ENCODE measurements at places on chromosomes 16 and 17.
A peak's percentile ranks its signal among the peaks of the same experiment; 100 is the strongest.

DNA sequence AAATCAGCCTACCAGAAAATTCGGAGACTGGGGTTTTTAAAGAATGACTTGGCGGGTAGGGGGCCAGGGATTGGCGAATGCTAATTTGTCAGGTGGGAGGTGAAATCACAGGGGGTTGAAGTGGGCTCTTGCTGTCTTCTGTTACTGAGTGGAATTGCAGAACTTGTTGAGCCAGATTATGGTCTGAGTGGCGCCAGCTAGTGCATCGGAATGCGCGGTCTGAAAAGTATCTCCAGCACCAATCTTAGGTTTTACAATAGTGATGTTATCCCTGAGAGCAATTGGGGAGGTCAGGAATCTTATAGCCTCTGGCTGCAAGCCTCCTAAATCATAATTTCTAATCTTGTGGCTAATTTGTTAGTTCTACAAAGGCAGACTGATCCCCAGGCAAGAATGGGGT lies 762 bp upstream of the RBL2 start:
- no peak for DNase-seq
- H3K4me3 ChIP-seq = peak overlapping the region; percentile 94
- no peaks in the 10 kb centered on the region for H3K27me3 ChIP-seq
- H3K36me3 ChIP-seq = no peaks in the 10 kb centered on the region
- H3K27ac ChIP-seq = peak overlapping the region; percentile 98

- no peaks in the 10 kb centered on the region for H3K36me3 ChIP-seq
- no peaks in the 10 kb centered on the region for H3K4me1 ChIP-seq
- no peak overlapping the region for H3K4me3 ChIP-seq
- DNase-seq = no peak
- H3K27ac ChIP-seq = no peak overlapping the region
Measured at GRCh38 chr17:14153374-14153773, 83.3 kb downstream of the CDRT15 start.

- H3K36me3 ChIP-seq = no peaks in the 10 kb centered on the region
- no peak overlapping the region for H3K27ac ChIP-seq
- no peak overlapping the region for H3K4me3 ChIP-seq
- no peak for DNase-seq
Measured at GRCh38 chr17:81131486-81132196, 33.7 kb upstream of the PVALEF start.

GRCh38 chr16:73179705-73180331 lies 131.9 kb upstream of the ZFHX3 start:
- H3K27me3 ChIP-seq = no peaks in the 10 kb centered on the region
- H3K4me1 ChIP-seq = no peaks in the 10 kb centered on the region
- no peak overlapping the region for H3K4me3 ChIP-seq
- no peaks in the 10 kb centered on the region for H3K36me3 ChIP-seq
- no peak for DNase-seq

- H3K4me3 ChIP-seq = no peak overlapping the region
- H3K36me3 ChIP-seq = no peaks in the 10 kb centered on the region
- H3K27ac ChIP-seq = peak overlapping the region; percentile 82
- no peaks in the 10 kb centered on the region for H3K27me3 ChIP-seq
- DNase-seq = no peak
Measured at GRCh38 chr16:1469693-1470201, 5.1 kb downstream of the CLCN7 start.

DNA sequence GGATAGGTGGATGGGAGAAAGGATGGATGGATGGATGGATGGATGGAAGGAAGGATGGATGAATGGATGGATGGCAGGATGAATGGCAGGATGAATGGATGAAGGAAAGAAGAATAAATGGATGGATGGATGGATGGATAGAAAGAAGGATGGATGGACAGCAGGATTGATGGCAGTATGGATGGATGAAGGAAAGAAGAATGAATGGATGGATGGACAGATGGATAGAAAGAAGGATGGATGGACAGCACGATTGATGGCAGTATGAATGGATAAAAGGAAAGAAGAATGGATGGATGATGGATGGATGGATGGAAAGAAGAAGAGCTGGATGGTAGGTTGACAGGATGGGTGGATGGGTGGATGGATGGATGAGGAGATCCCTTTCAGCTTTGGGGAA lies 9.2 kb upstream of the MYH10 start:
- no peak for DNase-seq
- no peaks in the 10 kb centered on the region for H3K36me3 ChIP-seq
- H3K4me1 ChIP-seq = no peaks in the 10 kb centered on the region
- H3K27me3 ChIP-seq = no peaks in the 10 kb centered on the region

GRCh38 chr16:4241928-4242283 lies at the start of gene SRL:
TSS of gene SRL (minus strand) at chr16:4242080. CDS start at chr16:4242067, 13 bp downstream.
- peaks cover 40% of the 10 kb centered on the region for H3K4me1 ChIP-seq
- no peak within 1 kb of the TSS for H3K27ac ChIP-seq
- no peaks in the 10 kb centered on the region for H3K27me3 ChIP-seq
- no peak within 1 kb of the TSS for H3K4me3 ChIP-seq
- H3K36me3 ChIP-seq = no peaks in the 10 kb centered on the region

DNA sequence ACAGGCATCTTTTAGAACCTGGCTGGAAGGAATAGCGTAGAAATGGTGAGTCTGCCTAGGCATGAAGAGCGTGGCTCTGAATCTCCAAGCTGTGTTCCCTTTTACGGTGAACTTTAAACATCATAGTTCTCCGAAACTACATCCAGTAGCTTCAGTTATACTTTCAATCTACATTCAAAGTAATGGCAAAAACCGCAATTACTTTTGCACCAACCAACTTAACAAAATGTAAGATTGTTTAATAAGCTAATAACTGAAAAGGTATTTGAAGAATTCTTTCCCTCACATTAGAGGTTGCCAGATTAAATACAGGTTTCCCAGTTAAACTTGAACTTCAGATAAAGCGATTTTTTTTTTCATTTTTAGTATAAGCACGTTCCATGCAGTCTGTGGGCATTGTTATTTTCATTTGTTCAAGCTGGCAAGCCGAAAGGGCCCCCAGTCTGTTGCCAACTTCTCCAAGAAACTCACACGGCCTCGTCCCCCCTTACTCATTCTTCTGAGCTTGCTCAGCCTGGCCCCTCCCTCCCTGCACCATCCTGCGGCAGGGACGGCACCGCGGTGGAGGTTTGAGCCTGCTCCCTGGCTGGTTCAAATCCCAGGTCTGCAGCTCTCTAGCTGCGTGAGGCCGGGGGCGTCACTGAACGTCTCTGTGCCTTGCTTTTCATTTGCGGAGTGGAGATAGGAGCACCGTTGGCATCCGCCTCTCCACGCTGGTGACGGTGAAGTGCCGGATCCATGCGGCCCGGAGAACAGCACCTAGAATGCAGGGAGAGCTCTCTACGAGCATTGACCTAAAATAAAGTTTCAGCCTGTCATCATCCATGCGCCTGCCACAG lies 3.5 kb upstream of the MTHFSD start:
- no peak overlapping the region for H3K27ac ChIP-seq
- H3K4me3 ChIP-seq = no peak overlapping the region
- peaks cover 23% of the 10 kb centered on the region for H3K4me1 ChIP-seq

DNA sequence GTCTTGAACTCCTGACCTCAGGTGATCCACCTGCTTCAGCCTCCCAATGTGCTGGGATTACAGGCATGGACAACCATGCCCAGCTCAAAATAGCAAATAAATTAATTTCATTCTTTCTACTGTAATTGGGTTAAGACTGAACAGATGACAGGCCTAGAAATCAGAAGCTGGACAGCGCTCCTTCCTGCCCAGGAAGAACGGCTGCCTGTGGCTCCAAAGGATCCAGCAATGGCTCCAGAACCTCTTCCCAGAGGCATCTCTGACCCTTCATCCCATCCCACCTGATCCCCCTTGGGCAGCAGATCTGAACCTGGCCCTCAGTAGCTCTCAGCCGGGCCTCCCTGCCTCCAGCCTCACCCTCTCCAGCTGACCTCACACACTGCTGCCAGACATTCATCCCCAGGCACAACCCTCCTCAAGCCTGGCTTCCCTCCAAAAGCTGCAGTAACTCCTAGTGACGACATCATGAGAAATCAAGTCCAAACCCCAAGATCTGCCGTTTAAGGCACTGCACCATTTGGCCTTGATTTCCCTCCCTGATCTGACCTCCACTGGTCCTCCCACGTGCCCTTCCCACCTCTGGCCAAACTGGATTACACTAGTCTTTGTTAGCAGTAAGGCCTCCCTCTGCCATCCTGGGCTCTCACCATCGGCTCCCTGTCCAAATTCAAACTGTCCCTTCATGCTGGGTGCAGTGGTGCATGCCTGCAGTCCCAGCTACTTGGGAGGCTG lies 3.1 kb upstream of the MIF4GD start:
- H3K27ac ChIP-seq = no peak overlapping the region
- H3K27me3 ChIP-seq = no peaks in the 10 kb centered on the region
- H3K4me3 ChIP-seq = no peak overlapping the region
- H3K36me3 ChIP-seq = peaks cover 16% of the 10 kb centered on the region

GRCh38 chr16:11551842-11552241 lies 34.9 kb downstream of the LITAF start:
- H3K4me3 ChIP-seq = no peak overlapping the region
- peaks cover 94% of the 10 kb centered on the region for H3K36me3 ChIP-seq
- no peak for DNase-seq
- no peaks in the 10 kb centered on the region for H3K27me3 ChIP-seq

DNA sequence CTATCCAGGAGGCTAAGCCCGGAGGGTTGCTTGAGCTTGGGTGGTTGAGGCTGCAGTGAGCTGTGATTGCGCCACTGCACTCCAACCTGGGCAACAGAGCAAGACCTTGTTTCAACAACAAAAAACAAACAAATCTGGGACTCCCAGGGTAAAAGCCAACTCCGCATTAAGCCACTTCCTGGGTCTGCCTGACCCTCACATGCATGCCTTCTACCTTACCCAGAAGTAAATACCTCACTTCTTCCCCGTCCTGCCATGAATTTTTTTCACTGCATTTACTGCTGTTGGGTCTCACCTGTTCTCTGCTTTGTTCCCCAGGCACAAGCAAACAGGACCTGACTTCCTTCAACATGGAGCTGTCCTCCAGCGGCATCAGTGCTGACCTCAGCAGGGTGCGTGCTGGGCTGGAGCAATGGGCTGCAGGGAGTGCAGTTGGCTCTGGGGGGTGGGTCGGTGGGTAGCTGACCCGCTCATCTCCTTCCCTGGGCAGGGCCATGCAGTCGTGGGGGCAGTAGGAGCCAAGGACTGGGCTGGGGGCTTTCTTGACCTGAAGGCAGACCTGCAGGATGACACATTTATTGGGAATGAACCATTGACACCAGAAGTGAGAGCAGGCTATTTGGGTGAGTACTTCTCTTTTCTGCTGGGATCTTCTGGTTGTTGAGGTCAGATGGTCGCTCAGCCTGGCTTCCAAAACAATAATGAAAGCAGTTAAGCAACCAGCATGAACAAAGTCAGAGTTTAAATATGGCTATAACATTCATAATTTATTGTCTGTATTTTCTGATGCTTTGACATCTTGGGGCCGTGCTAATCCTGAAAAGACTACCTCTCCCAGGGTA lies 16.4 kb downstream of the ITGAL start:
- H3K27ac ChIP-seq = peak overlapping the region; percentile 34
- peaks cover 88% of the 10 kb centered on the region for H3K36me3 ChIP-seq
- H3K4me3 ChIP-seq = no peak overlapping the region
- no peaks in the 10 kb centered on the region for H3K27me3 ChIP-seq

- H3K36me3 ChIP-seq = no peaks in the 10 kb centered on the region
- H3K27ac ChIP-seq = peak within 1 kb of the TSS; percentile 33
- H3K27me3 ChIP-seq = peaks cover 14% of the 10 kb centered on the region
- peak; percentile 89 for DNase-seq
- H3K4me1 ChIP-seq = peaks cover 63% of the 10 kb centered on the region
Measured at GRCh38 chr17:181245-182049, at the start of gene DOC2B. TSS of gene DOC2B (minus strand) at chr17:181650. CDS start at chr17:181479, 171 bp downstream.

- peak overlapping the region; percentile 99 for H3K27ac ChIP-seq
- H3K36me3 ChIP-seq = peaks cover 20% of the 10 kb centered on the region
- H3K4me3 ChIP-seq = peak overlapping the region; percentile 92
- peaks cover 23% of the 10 kb centered on the region for H3K4me1 ChIP-seq
Measured at GRCh38 chr16:1965396-1966001, 873 bp upstream of the RPS2 start.

DNA sequence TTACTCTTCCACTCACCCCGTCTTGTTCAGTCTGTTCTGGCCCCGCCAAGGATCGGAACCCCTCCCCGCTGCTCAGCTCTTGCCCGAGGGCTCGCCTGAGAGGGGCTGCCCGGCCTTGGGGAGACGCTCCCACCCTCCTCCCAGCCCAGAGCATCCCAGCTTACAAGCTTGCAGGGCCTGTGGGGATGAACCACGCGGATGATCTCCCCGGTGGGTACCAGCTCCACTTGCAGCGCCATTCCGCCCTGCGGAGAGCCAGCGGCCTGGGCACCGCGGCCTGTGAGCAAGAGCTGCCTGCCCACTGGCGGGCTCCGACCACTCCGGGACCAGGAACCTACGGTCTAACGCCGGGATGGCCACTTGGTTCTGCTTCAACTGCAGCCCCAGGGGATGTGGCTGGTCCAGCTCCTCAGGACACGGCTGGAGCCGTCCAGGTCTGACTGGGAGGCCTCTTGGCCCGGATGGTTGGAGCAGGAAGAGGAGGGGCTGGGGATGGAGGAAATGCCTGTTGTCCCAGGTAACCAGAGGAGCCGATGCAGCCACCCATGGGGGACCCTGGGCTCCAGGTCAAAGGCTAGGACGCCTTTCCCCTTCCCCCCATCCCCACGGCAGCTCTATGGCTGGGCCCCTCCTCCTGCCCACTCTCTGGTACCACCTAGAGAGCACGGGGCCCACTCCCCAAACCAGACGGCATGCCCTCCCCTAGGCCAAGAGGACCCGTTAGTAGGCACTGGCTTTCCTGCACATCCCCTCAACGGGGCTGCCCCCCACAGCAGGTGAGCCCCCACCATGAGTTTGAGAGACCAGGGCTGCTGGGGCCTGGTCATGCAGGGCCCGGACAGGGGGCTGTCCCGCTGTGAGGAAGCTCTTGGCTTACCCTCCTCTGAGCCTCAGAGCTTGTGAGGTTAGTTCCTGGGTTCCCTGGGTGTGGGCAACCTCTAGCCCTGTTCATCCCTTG lies at the start of gene MYO1C:
Gene MYO1C (minus strand): TSS at position 438 of the 958 bp plus-strand sequence. CDS start 199 bp downstream, at position 239.
- H3K36me3 ChIP-seq = peaks cover 30% of the 10 kb centered on the region
- peaks cover 9% of the 10 kb centered on the region for H3K27me3 ChIP-seq
- H3K27ac ChIP-seq = peak within 1 kb of the TSS; percentile 68
- DNase-seq = peak; percentile 84
- H3K4me3 ChIP-seq = peak within 1 kb of the TSS; percentile 30

- no peaks in the 10 kb centered on the region for H3K4me1 ChIP-seq
- no peak overlapping the region for H3K4me3 ChIP-seq
- peak; percentile 13 for DNase-seq
- H3K27ac ChIP-seq = no peak overlapping the region
- no peaks in the 10 kb centered on the region for H3K36me3 ChIP-seq
- H3K27me3 ChIP-seq = no peaks in the 10 kb centered on the region
Measured at GRCh38 chr16:33059206-33059605, 134.8 kb upstream of the TP53TG3C start.
